ENCODE measurements at places on chromosomes 3 and 15.
A peak's percentile ranks its signal among the peaks of the same experiment; 100 is the strongest.

DNA sequence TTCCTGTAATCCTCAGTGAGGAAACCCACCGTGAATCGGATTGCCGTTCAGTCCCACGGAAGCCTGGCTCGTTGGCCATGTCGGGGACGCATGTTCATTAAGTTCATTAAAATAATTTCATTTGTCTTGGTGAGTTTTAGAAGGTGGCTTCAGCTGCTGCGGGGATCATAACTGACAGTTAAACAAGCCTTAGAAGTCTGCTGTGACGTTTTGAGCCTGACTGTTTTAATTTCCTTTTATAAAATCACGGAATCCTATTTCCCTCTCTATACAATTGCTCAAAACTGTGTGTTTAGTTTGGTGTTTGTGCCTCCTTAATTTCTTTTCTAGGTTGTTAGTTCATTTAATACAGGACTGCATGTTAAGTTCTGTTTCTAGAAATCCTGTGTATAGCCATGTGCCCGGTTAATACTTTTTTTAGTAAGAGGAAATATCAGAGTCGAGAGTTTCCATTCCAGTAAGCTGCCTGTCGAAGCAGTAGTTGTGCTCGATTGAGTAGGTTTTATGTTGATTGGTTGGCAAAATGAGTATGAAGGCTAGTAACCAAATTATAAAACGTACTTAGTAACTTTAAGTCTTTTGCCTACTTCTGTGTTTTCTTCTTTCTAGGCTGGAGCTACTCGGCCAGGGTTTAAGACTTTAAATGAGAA is 705 bp downstream of the NIPA2 start:
- DNase-seq: no peak

GRCh38 chr3:24680214-24680967 is 185.7 kb upstream of the THRB start:
- DNase-seq: no peak

GRCh38 chr15:58167095-58167691 is 29.0 kb downstream of the AQP9 start:
- DNase-seq: no peak

- no peak for DNase-seq
These were observed 2.0 kb downstream of the CCR5 start for GRCh38 chr3:46372492-46373359.

- DNase-seq: no peak
These were observed 253 bp downstream of the IFT80 start for GRCh38 chr3:160398820-160399124.

GRCh38 chr3:53382106-53382505 is 34.8 kb upstream of the DCP1A start:
- DNase-seq: no peak

- DNase-seq: no peak
These were observed 17.8 kb downstream of the LDHAL6B start for GRCh38 chr15:59224474-59224873.

DNA sequence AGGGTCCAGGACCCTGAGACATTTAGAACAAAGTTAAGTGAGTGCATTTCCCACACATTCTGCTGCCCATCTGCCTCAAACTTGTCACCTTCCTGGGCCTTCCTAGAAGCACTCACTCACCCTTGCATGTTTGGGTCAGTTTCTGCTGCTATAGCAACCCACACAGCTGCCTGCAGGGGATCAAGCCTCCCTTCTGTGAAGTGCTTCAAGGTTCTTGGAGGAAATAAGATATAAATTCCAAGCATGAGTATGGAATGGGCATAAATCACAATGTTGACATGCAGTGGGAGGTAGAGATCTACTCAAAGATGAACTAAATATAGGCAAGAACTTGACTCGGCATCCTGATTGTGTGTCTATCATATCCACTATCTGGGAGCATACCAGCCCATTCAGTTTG is 140.4 kb downstream of the SLC9A9 start:
- no peak for DNase-seq

DNA sequence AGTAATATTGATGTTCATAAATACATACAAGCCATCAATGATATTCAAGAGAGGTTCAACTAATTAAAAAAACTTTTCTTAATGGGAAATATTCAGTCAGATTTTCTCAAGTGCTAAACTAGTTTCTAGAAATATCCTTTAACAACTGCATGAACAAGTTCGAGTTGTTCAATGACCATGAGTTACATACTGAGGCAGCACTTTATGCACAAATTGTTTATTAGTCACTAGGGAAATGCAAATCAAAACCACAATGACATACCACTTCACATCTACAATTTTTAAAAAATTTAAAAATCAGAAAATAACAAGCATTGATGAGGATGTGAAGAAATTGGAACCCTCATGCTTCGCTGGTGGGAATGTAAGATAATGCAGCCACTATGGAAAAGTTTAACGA is 62.4 kb downstream of the RAD18 start:
- no peak for DNase-seq

DNA sequence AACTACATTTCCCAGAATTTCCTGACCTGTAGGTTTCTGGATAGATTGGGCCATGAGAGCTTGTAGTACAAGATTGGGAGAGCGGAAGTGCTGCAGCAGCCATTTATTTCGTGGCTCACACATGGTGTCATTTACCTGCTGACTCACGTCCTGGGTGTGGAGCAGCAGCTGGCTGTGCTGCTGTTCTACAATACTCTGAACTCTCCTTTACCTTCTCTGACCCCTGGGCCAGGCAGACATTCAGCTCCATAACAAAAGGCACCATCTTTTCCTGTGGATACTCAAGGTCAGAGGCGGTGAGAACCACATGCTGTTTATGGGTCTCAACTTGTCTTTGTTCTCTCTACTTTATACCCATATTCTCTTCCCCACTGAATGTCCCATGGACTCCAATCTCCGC is 490.2 kb downstream of the IGSF11 start:
- peak; percentile 12 for DNase-seq

- DNase-seq: no peak
These were observed 82.5 kb downstream of the TOP2B start for GRCh38 chr3:25582242-25582641.

DNA sequence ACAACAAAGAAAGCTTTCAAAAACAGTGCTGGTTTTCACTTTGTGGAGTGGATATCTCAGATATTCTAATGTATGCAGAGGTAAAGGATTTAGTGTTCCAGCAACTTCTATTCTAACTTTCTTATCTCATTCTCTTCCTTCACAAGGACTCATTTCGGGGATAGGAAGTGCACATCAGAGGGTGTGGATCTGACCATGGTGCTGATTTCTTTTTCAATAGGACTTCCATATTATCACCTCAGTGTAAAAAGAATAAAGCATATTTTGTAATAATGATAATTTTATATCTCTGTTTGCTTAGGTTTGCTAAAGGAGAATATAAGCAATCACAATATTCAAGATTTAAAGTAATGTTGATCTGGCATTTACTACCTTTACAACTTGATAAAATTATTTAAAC is 12.5 kb upstream of the CADM2 start:
- no peak for DNase-seq

GRCh38 chr3:72306800-72307341 is 521.9 kb upstream of the PROK2 start:
- peak; percentile 33 for DNase-seq

DNA sequence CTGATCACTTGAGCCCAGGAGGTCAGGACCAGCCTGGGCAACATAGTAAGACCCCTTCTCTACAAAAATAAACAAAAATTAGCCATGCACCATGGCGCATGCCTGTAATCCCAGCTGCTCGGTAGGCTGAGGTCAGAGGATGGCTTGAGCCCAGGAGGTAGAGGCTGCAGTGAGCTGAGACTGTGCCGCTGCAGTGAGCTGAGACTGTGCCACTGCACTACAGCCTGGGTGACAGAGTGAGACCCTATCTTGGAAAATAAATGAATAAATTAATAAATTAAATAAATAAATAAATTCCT is 10.8 kb downstream of the SHISA5 start:
- no peak for DNase-seq

DNA sequence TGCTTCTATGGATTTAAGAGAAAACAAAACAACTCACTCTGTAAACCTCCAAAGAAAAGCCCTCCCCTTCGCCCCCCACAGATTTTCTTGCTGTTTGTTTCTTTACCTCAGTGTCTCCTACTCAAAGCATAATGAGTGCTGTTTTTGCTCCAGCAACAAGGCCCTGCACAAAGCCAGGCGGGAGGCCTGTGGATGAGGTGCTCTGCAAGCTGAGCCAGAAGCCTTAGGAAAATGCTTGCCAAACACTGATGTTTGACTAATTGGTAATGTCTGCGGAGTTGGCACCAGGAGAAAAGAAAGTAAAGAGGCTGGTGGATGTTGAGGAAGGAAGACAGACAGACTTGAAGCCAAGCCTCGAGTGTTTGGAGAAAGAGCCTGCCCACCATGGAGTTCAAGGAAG is 99.7 kb downstream of the RARB start:
- DNase-seq: no peak

- no peak for DNase-seq
These were observed 232.8 kb upstream of the NR2F2 start for GRCh38 chr15:96097661-96098060.

Measured in iPS DF 19.7 (cell line).